Inflammatory macrophage treated with lipopolysaccharide for 1 hour (primary cell): ENCODE measurements at places on chromosomes 6 and 20.

DNA sequence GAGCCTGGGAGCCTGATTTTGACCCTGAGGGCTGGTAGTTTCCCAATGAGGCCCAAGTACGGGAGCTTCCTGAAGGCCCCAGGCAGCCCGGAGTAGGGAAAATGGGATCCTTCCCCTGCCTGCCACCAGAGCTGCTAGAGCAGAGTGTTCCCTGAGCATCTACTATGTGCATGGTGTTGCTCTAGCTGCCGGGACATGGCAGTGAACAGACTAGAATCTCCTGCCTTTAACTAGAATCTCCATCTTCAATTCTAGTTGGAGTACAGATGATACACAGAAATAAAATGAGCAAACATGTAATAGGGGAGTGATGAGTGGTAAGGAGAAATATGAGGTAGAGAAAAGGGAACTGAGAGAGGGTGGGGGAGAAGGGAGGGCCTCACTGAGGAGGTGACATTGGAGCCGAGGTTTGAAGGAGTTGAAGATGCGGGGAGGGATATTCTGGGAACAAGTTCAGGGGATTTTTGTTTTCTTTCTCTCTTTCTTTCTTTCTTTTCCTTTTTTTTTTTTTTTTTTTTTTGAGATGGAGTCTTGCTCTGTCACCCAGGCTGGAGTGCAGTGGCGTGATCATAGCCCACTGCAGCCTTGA, 18.5 kb downstream of the VSTM2L start:
- DNase-seq: no peak

- no peak for DNase-seq
Observed at GRCh38 chr6:83051377-83052172, 14.1 kb downstream of the UBE3D start.

DNA sequence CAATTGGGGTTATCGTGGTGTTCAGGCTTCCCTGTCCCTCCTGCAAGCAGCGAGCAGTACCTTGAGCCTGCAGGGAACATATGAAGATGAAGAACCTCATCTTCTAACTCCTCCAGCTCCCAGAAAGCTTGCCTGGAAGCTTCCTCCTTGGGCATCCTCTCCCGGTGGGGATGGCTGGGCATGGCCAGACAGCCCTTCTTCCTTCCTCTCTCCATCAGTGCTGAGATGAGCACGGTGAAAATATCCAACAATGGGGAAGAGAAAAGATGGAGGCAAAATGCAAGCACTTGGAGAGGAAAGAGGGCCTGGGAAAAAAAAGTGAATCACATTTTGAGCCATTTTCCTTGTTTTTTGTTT, 107.7 kb upstream of the FOXA2 start:
- DNase-seq: no peak

DNA sequence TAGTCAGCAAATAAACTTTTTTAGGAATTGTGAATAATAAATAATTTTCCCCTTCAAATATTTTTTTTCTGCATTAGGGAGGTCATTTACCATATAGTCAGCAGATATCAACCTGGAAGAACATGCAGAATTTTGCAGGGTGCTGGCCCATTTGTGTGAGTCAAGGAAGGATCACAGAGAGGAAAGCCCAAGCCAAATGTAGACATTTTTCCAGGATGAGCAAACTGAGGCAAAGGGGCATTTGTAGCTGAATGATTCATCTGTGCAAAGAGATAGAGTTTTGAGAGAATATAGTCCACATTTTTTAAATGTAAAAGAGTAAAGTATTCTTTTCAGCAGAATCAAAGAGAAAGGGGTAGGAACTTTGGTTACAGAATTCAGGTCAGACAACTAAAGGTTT, 555.5 kb upstream of the MARCKS start:
- DNase-seq: no peak
